Neural crest cell (in vitro differentiated cells): ENCODE measurements at places on chromosomes 2 and 18. TPM values are rescaled to one million over a fixed set of nuclear protein-coding genes. Genes with fewer than 3 reads are reported as not detected.

GRCh38 chr2:81767187-81767912 lies 1462.8 kb upstream of the LRRTM1 start:
- DNase-seq = no peak

DNA sequence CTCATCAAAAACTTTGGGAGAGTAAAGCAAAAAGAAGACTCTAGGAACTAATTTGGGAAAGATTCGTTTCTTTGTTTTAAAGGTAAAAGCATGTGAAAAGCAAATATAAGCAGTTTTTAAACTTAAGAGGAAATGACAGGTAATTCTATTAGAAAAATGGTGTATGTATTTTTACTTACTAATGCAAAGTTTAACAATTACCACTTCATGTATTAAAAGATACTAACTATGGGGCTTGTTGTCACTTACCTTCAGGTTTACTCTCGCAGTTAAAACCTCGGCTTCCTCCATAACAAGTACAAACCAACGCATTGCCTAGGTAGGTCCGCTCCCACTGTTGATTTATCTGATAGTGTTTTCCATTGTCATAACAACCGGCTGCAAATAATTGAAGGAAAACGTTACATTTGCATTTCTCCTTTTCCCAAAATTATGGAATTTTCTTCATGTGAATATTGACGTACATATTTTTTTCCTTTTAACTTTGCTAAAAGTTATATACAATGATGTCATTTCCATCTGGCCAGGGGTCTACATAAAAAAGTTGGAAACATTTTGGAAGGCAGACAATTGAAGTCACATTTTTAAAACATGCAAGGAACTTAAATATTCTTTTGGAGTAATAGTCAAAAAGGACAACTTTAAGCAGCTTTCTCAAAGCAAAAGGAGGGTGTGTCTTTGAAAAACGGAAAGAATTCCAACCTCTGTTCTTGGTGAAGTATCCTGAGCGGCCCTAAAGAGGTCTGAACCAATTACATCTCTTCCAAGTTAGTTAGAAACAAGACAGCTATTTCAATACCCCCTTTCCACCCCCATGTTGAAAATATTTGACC lies 1.2 kb downstream of the FN1 start:
- DNase-seq = no peak

Gene POTEF
- 8.4 and 11.0 TPM in 2 replicates for total RNA-seq

Gene CPLX4
- total RNA-seq = not detected in 2 replicates

GRCh38 chr18:28161608-28162599 lies 15.0 kb downstream of the CDH2 start:
- no peak for DNase-seq

- no peak for DNase-seq
Observed at GRCh38 chr2:31365348-31365747, 49.2 kb downstream of the XDH start.

- DNase-seq = no peak
Observed at GRCh38 chr2:128520791-128521190, 202.1 kb upstream of the HS6ST1 start.

DNA sequence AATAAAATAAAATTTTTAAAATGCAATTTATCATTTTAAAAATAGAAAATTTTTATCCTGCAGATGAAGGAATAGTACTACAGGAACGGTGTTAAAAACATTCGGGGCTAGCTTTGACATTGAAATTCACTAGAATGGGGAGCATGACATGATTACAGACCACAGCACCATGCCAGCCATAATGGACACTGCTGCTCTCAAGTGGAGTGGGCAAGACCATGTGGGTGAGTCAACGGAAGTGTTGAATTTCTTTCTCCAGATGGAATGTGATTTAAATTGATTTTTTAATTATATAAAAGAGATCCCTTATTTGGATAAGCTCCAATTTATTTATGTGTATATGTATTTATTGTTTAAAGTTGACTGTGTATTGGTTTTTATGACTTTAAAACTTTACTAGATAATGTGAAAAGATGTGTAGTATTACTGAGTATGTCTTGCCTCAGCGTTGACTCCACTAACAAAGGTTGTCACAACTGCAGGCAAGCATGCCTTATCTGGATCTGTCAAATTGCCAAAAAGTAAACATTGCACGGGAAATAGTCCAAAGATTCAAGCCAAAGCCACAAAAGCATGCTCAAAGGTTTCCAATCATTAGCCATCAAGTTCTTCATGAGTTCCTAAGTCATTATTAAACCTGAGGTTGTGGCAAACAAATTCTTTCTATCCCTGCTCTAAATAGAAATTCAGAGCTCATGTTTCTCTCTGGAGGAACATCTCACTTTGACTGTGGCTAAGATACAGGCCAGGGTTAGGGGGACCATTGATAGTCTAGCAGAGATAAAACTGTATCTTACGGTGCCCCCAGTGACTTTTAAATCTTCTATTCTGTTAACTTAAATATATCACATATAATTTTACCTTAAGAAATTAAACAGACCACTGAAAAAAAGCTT lies 536.9 kb downstream of the TMX3 start:
- DNase-seq = no peak

Gene LRATD1
- total RNA-seq = 3.0 and 3.6 TPM in 2 replicates

DNA sequence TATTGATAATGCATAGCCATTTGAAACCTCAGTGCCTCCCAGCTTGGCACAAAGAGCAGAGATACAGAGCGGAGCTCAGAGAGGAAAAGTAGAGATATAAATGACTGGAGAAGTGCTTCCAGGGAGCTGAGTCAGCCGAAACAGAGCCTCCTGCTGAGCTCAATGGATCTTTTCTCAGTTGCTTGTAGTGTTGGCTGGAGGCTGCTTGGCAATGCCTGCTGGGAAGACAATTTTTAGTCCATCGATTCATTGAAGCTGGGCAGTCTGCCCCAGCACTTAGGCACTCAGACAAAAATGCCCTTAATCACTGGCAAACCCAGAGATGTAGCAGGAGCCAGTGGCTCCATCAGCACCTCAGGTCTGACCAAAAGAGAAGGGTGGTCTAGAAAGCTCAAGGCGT lies 81.3 kb upstream of the SETBP1 start:
- DNase-seq = no peak

DNA sequence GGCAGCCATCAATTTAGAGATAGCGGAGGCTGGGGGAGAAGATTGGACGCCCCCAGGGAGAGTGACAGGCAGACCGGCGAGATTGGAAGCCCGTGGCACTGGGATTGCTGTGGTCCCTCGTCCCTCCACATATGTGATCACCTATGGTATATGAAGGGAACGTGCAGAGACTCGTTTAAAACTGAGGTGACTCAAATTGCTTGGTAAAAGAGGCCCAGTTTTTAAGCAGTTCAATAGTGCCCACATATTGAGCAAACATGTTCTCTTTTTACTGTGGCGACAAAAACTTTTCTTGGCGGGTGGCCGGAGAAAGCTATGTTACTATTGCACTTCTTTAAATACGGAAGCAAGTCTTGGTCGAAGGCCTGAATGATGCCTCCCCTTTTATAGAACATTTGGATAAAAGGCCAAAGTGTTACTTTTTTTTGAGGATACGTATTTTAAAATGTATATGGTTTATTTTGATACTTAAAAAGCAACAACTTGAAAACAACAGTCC lies 9.1 kb downstream of the B3GNT2 start:
- DNase-seq = no peak
